ENCODE measurements at places on chromosomes 7 and 10.
A peak's percentile ranks its signal among the peaks of the same experiment; 100 is the strongest.

DNA sequence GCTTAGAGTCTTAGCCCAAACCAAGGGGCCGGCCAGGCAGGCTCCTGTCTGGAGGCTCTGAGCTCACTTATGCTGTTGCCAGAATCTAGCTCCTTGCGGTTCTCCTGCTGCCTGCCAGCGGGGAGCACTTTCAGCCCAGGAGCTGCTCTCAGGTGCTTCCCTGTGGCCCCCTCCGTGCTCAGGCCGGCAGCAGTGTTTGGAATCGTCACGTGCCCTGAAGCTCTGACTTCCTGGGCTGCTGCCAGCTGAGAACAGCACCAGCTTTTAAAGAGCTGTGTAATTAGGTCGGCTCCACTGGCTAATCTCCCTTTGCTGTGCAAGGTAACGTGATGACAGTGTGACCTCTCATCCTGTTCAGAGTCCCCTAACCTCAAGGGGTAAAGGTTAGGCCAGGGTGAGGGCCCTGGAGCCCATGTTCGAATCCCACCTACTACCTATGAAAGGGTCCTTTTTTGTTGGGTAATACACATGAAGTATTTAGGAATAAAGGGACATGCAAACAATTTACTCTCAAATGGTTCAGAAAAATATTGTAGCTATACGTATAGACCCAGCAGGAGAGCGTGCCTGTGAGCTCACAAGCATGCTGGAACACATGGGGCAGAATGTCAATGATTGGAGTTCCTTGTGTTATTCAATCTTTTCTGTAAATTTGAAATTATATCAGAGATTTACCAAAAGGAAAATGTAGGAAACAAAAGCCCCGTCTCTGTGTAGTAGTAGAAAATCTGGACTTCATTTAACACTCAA is 16.6 kb downstream of the ZNF862 start:
- DNase-seq = peak; percentile 93

DNA sequence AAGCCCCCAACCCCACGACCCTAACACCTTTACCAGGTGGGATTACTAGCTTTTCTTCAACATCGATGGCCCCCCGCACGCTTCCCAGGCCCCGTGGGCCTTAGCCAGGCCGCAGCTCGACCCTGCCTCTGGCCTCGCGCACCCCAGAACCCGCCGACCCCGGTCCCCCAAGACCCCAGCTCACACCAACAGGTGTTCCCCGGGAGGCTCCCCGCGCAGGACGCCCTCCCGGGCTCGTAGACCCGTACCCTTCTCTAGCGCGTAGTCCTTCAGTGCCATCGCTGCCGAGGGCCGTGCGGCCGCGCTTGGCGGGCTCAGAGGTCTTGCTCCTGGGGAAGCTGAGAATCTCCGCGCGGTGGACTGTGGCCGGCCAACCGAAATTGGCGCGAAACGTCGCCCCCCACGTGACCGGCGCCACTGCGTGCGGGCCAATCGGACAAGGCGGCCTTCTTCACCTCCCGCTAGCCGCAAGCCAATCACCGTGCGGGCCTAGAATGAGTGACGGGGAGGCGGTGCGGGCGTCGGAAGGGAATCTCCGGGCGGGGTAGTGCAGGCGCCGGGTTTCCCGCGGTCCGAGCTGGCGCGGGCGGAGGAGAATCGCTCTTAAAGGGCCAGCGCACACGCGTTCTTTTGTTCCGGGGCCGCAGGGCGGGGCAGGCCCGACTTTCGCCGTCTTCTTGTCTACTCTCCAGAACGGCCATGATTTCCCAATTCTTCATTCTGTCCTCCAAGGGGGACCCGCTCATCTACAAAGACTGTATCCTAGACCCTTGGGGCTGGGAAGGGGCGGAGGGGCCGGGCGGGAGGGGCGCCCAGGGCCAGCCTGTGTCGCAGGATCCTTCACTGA is at the start of the genes AP4M1 and MCM7:
TSS of gene AP4M1 (plus strand) at position 628 of the 847 bp plus-strand sequence. CDS start at position 700, 72 bp downstream.
TSS of gene MCM7 (minus strand) at position 382 of the 847 bp plus-strand sequence. CDS start at position 279, 103 bp downstream.
- DNase-seq = peak; percentile 96

GRCh38 chr7:22885797-22886261 is 63.2 kb upstream of the TOMM7 start:
- no peak for DNase-seq

DNA sequence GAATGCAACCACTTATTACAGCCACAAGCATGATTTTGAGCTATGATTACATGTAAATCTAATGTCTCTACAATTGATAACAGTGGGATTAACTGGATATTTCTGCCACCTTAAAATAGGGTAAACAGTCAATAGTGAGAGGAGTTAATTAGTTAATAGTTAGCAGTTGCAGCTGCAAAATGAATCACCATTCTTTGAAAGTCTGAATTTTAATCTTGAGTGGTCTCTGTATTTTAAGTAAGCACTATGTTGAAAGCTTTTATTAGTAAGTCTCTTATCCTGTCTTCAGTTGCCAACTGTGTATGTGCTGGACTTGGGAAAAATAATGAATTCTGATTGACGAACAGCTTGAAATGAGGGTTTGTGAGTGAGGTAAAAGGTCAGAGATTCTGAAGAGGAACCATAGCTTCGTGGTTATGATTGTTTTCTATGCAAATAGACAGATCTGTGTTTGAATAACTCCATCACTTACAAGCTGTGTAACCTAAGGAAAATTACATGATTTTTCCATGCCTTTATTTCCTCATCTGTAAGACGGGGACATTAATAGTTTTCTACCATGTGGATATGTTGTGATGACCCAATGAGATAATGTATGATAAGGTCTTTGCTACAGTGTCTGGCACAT is 75.2 kb downstream of the RNLS start:
- no peak for DNase-seq

GRCh38 chr7:23012908-23013714 is 819 bp downstream of the HYCC1 start:
- DNase-seq = no peak

- no peak for DNase-seq
Observed at GRCh38 chr10:3902809-3903410, 117.9 kb upstream of the KLF6 start.

DNA sequence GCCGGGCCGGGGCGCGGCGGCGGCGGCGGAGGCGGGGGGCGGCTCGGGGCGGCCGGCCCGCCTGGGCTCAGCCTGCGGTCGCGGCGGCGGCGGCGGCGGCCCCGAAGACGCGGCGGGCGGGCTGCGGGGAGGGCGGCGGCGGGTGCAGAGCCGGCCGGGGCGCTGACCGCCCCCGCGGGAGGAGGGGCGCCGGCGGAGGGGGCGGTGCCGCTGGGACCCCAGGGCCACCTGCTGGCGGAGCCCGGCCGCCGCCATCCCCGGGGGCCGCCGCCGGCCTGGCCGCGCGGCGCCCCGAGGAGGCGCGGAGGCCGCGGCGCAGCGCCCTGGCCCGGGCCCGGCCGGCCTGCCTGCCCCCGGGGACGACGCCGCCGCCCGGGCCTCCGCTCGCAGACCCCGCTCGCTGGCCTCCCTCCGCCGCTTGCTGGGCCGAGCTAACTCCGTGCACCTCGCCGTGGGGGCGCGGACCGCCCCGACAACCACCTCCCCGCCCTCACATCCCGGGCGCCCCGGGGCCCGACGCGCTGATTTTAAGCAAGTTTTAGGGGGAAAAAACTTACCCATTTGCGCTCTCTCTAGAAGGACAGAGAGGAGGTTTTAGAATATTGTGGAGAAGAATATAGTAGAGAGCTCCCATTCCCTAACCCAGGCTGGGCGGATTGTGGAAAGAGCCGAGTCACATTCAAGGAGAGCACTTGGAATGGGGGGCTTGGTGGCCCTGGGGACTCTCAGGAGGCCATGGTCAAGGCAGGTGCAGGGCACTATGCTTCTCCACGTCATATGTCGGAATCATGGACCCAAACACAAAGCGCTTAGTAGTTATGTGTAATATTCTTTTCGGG is at the start of gene BEND7:
TSS of gene BEND7 (minus strand) at position 140 of the 839 bp plus-strand sequence. CDS start 481 bp downstream, outside the sequence.
- DNase-seq = no peak

DNA sequence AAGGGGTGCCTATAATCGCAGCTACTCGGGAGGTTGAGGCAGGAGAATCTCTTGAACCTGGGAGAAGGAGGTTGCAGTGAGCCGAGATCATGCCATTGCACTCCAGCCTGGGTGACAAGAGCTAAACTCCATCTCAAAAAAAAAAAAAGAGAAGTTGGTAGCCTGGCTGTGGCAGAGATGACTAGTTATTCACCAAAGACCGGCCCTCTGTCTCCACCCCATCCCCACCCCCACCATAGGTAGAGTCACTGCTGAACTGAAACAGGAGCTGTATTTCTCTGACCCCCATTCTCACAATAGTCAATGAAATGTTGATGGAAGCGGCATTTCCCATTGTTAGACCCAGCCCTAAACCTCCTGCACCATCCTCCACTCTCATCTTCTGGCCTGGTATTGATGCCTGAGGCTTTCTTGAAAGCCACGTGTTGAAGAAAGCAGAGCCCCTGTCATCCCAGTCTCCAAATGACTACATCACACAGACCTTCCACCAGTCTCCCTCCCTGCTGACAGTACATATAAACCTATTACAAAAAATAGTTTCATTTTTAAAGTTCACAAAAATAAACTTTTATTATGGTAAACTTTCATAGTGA is 9.4 kb upstream of the PIK3CG start:
- no peak for DNase-seq

DNA sequence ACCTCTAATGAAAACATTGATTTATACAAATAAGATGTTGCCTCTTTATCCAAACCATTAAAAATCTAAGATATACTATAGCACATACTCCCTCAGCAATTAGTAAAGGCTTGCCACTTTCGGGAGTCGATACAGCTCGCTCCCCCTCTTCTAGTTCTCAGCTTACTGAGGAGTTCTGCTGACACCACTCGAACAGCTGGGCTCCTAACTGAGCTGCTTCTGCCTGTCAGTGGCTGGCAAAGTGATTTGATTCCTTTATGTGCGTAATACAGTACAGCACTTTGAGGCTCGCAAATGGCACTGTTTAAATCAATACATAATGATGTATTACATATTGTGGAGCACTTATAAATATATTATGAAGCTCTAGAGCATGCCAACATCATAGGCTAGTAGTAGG is 241.8 kb downstream of the CREB5 start:
- DNase-seq = no peak

- no peak for DNase-seq
Observed at GRCh38 chr7:51593628-51594027, 277.0 kb upstream of the COBL start.

- peak; percentile 46 for DNase-seq
Observed at GRCh38 chr7:19747740-19748339, 25.6 kb downstream of the TMEM196 start.

DNA sequence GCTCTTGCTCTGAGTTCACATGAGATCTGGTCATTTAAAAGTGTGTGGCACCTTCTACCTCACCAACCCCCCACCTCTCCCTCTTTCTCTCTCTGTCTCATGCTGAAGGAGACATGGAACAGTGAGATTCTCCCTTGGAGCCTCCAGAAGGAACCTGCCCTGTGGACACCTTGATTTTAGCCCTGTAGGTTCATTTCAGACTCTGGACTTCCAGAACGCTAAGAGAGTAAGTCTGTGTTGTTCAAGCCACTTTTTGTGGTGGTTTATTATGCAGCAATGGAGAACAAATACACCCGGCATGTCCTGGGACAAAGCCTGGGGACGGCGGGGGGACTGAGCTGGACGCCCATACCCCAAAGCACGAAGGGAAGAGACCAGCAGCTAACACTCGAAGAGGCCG is 20.7 kb upstream of the GIMAP8 start:
- no peak for DNase-seq

- no peak for DNase-seq
Observed at GRCh38 chr7:151400626-151401315, 9.1 kb downstream of the WDR86 start.

DNA sequence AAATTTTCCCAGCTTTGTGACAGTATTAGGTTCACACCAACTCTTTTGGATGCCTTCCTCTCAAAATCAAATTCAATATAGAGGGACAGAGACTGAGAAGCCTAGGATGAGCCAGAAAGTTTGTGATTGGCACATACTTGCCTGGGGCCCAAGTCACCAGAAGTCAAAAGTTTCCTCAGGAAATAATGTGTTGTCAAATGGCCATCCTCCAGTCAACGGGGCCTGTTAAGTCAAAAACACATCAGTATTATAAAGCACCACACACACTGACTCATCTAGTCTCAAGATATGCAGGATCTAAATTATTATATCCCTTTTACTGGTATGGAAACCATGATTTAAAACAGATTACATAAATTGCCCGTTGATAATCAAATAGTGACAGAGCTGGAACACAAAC is 158.1 kb downstream of the AHR start:
- DNase-seq = no peak

DNA sequence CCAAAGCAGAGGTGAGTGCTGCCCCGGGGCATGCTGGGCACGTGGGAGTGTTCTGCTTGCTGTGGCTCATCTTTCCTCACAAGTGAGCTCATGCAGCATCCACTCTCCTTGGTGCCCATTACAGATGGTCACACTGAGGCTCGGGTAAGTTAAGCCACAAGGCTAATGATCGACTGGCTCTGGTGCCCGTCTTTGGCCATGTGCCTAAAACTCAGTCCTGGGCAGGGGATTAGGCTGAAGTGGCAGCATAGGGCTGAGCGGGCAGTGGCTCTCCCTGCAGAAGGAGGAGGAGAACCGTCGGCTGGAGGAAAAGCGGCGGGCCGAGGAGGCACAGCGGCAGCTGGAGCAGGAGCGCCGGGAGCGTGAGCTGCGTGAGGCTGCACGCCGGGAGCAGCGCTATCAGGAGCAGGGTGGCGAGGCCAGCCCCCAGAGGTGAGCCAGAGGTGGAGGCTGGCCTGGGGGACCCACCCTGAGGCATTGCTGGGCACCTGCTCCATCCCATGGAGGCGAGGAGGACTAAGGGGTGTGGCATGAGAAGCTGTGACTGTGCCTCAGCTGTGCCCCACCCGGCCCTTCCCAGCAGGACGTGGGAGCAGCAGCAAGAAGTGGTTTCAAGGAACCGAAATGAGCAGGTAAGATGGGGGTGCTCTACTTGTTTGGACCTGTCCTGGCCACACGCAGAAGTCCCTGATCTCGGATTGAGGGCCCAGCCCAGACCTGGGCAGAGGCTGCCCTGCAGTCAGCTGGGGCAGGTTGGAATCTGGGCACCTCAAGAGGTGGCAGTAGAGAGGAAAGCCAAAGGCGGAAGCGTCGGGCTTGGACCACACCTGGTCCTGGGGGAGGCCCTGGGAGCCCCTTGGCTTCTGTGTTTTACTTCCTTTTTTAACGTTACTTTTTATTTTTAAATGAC is 7.3 kb downstream of the PGAM2 start:
- DNase-seq = no peak

DNA sequence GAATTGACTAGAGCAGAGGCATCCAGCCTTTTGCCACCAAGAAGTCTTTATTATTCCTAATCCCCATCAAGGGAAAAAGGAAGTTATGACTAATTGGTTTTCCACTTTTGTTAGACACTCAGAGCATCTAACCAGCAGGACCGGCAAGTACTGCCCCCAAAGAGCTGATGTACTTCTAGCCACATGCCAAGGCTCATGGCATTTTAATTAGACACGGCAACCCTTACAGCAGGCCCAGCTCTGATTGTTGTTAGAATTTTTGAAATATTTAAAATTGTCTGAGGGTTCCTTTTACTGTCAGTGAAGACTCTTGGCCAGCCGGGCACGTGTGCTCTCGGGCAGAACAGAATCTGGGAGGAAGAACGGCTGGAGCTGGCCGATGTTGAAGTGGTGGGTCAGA is 114.8 kb downstream of the SPAG6 start:
- DNase-seq = no peak

DNA sequence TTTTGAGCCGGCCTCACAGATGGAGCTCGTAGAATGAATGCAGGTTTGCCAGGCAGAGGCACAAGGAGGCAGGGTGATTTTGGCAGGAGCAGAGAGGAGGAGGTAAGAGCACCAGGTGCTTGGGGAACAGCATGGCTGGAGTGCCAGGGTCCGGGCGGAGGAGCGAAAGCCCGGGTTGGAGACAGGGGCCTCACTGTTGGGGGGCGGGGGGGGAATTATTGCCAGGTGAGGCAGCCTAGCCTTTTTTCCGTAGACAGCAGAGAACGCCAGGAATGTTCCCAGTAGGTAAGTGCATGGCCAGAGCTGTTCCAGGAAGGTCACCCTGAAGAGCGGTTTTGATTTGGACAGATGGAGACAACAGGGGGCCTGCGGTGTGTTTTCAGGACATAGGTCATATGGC is 9.5 kb downstream of the SRRM3 start:
- DNase-seq = no peak
